Hematopoietic multipotent progenitor cell treated with erythropoietin and hydrocortisone succinate and interleukin-3 and kit ligand, for 4 days (in vitro differentiated cells): ENCODE measurements at places on chromosomes 2 and 18.

- DNase-seq: no peak
Measured at GRCh38 chr2:235498541-235498940, 4.7 kb downstream of the AGAP1 start.

DNA sequence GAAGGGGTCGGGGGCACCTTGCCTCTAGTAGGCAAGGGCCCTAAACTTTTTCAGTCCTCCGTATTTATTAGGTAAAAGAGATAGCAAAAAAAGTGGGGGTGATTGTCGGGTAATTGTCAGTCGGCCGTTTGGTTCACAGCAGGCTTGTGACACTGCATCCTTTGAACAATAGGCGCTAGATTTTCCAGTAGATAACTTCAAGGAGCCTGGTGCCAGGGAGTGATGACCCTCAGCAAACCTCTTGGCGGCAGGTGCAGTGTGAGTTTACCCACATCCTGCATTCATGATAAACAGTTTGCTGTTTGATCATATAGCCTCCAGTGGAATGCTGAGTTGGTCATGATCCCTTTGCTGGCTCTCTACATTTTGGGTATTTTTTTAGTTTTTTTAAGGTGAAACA, 22.9 kb downstream of the SERPINB8 start:
- DNase-seq: no peak

DNA sequence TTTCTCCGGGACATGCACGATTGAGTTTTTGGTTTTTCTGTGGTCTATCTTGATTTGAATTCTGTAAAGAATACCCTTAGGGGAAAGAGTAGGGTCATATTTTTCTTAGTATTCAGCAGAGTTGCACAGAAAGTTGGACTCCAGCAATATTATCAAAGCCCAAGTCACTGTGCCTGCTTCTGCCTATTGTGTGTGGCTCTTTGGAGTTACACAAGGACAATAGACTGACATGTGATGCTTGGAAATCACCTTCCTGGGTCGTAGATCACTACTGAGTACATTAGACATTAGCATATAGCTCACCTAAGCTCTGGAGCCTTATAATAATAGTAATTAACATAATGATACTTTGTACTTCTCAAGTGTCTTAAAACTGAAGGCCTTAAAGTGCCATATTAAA, 238.8 kb upstream of the FOSL2 start:
- no peak for DNase-seq

GRCh38 chr18:22988208-22988607, 55.1 kb downstream of the RBBP8 start:
- no peak for DNase-seq

GRCh38 chr18:47415881-47416280, 164.4 kb upstream of the SKOR2 start:
- DNase-seq: no peak

DNA sequence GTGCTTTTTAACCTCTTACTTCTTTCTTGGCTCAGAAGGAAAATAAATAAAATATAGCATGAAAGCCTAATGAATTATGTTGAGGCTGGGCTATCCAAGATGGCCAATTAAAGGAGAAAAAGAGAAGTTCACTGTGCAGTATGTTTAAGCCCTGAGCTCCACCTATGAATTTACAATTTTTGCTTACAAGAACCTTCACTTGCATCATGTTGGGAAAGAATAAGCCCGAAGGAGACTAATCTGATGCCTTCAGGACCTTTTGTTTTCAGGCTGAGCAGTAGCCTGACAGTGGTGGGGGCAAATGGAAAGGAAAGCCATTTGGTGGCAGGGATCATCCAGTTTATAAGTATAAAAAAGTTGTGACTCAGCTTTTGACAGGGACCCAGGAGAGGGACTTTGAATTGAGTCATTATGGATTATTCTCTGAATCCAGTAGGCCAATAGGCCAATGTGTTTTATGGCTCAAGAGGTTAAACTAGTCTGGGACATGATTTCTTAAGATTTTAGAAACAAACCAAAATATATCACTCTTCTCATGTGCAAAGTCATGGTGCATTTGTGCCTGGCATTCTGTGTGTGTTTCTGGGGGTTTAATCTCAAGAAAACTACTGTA, 56.9 kb downstream of the E2F6 start:
- DNase-seq: no peak

GRCh38 chr2:64613276-64613675, 40.4 kb downstream of the SERTAD2 start:
- DNase-seq: no peak

GRCh38 chr2:218229851-218230250, 12.9 kb downstream of the ARPC2 start:
- DNase-seq: peak; percentile 25

- DNase-seq: no peak
Measured at GRCh38 chr2:191298306-191298705, 53.1 kb downstream of the MYO1B start.

DNA sequence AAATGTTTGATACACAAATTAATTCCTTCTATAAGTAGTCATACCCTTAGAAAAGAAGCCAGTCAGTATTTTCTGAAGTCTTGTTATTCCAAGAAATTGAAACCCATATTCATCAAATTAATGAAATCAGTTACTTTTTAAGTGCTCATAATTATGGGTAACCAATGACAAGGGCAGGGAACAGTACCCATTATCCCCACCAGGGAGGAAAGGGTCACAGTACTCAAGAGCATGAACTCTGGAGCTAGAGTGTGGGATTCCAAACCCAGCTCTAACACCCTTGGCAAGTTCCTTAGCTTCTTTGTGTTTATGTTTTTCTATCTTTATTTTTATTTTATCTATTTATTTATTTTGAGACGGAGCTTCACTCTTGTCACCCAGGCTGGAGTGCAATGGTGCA, 68.4 kb downstream of the CCDC148 start:
- no peak for DNase-seq

GRCh38 chr18:49931179-49931578, 117.8 kb upstream of the ACAA2 start:
- no peak for DNase-seq
